T-helper 17 cell (primary cell): ENCODE measurements at places on chromosomes 4 and X.

- DNase-seq, result no peak
Measured at GRCh38 chr4:9904976-9905587, 116.2 kb downstream of the SLC2A9 start.

DNA sequence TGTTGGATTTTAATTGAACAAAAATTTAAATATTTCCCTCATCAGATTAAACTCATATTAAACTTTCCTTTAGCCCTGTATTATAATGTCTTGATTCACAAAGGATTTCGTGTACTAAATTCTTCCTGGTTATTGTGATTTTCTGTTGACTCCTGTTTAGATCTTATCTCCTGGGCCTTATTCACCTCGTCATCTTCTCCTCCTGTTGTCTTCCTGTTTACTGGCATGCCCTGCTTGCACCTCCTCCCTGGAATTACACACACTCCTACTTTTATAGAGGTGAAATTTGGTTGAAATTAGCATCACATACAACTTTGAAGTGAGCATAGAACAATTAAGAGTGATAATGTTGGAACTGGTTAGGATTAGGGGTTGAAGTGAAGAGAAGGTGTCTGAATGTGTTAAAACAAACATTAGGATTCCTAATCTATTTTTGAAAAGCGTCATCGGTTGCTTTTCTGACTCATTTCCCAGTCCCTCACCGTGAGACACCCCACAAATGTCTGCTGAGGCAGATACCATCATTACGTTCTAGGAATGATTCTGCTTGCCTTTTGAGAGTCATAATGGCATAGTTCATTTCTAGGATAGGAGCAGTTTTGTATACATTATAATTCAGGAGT lies 32.5 kb downstream of the TLL1 start:
- no peak for DNase-seq

GRCh38 chr4:17961249-17961648 lies 60.3 kb downstream of the LCORL start:
- DNase-seq, result no peak

GRCh38 chr4:124209626-124210025 lies 502.9 kb downstream of the ANKRD50 start:
- no peak for DNase-seq

GRCh38 chr4:40275065-40275730 lies 59.9 kb upstream of the CHRNA9 start:
- DNase-seq, result no peak

- DNase-seq, result no peak
Measured at GRCh38 chr4:146224326-146224966, 10.1 kb downstream of the REELD1 start.

DNA sequence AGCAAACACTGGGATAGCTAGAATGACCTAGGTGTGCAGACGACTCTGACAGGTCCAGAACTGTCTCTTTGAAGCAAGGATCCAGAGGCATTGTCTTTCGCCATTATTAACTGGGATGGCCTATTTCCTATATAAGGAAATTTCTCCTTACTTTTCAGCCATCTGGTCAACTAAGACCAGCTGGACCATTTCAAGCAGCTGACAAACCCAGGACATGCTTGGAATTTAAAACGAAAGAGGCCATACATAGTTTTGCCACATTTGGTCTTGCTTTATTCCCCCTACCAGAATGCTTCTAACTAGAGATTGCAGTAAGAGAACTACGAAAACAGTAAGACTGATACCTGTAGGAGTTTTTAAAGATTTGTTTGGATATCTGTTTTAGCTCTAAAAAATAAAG lies 87.0 kb downstream of the GLRA2 start:
- no peak for DNase-seq

- DNase-seq, result no peak
Measured at GRCh38 chr4:2829321-2829932, 14.2 kb upstream of the ADD1 start.

DNA sequence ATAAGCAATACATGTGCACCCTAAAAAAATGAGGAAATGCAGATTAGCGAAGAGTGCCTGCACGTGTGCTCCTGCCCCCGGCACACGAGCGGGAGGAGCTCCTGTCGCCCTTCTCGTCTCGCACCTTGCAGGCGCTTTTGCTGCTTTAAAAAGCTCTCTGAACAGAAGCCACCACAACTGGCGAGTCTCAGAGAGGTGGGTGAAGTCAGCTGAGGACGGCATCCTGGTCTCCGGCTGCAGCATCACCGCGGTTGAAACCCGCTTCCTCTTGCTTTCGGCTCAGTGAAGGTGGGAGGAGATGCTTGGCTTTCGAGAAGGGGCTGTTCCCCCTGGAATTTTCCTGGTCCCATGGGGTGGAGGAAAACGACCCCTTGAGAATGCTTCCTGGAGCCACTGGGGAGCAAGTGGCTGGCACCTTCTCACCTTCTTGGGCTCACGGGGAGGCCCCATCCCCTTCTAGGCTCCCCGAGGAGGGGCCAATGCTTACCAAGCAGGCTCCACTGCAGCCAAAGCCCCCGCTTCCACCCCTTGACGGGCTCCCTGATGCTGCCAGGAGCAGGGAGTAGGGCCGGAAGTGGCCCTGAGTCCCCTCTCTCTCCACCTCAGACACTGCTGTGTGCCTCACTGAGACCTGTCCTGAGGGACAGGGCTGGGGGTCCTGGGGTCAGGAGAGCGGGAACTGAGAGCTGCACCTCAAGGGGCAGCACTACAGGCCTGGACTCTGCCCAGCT lies 29.2 kb upstream of the MXD4 start:
- peak; percentile 40 for DNase-seq
